OCI-M1 (cell line): ENCODE measurements at places on chromosomes 5 and 9.

DNA sequence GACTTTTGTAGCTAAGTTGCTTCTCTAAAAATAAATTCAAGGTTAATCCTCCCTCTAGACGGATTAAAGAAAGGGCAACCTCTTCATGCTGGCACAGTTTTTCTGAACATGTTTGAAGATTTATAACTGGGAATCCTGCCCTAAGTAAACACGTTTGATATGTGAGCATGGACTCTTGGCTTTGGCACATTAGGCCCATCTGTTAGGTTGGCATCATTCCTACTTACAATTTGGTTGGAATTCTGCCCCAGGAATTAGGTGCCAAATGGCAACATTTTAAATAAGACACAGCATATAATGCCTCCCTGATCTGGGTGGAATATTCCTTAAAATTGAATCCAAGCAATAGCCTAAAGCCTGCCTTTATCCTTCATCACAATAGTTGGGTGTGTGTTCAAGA is 372.3 kb upstream of the CDH18 start:
- DNase-seq, result no peak

- no peak for DNase-seq
Measured at GRCh38 chr5:156476678-156477077, 149.7 kb downstream of the SGCD start.

DNA sequence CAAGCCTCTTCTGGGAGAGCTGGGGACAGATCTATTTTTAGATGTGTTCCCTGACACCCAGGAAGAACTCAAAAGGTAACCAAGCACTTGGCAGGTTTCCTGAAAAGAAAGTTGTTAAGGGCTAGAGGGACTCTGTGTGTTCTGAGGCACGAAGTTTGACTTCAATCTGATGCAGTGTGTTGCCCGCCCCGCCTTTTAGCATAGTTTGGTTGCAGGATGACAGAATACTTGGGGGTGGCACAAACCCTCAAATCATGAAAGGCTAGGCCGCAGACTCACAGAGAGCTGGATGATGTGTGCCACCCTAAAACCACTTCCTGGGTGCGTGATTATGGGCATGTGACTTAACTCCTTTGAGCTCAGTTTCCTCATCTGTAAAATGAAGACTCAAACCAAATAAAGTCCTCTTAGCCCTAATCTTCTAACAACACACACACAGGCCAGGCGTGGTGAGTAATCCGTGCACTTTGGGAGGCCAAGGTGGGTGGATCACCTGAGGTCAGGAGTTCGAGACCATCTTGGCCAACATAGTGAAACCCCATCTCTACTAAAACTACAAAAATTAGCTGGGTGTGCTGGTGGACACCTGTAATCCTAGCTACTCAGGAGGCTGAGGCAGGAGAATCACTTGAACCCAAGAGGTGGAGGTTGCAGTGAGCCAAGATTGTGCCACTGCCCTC is 12.8 kb upstream of the NDFIP1 start:
- no peak for DNase-seq

- no peak for DNase-seq
Measured at GRCh38 chr9:91084896-91085516, 276.7 kb downstream of the AUH start.

DNA sequence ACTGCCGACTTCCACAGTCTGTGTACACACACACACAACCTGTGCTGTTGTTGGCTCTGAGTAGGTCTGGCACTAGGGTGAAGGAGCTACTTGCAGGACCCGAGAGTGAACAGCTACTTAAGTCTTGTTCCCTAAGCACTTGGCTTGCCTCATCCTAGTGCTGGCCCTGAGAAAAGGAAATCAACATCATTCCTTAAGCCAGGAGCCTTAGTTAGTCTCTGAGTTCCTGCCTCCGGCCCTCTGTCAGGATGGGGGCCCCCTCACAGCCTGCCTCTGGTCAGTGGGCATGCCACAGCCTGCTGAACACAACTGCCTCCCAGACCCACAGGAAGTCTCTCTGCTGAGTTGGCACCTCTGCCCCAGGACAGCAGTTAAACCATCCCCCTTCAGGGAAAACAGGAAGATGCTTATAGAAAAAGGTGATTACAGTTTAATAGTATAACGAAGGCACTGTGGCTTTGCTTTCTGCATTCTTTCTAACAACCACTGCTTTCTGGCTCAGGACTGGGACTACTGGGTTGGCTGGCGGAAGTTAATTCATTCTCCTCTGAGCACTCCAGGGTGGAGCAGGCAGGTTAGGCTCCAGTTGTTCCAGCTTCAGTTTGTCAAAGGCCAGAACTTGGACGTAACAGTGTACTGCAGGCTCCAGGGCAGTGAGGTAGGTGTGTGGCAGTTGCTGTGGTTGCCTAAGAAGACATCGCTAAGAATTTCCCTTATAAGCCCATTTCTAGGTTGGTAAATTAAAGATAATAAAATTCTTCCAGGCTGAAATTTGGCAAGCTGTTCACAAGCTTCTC is 2.8 kb downstream of the MAMDC2 start:
- DNase-seq, result no peak

- DNase-seq, result no peak
Measured at GRCh38 chr5:169848271-169848670, 132.0 kb downstream of the INSYN2B start.

GRCh38 chr5:164951570-164951969 is 1446.2 kb downstream of the MAT2B start:
- DNase-seq, result no peak

DNA sequence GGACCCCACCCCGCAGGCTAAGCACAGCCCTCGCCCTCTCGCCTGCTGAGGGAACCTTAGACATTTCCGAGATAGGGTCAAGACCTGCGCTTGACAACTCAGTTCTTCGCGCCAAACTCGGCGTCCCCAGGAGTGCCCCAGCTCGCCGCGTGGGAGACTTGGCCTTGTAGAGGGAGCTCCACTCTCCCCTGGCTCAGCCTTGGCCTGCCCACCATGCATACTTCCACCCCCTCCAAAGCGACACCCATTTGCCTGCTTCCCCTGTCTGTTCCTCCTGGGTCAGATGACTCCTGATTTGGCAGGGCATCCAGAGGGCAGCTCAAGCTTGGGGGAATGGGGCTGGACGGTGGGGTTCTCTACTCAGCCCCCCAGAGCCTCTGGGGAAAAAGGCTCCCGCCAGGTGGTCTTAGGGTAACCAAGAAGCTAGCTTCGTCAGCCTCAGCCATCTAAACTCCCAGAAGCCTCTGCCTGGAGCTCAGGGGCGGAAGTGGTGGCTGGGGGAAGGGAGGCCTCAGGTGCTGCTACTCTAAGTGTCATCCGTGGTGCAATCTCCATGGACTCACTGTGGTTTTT is 560 bp downstream of the DOCK2 start:
- DNase-seq, result peak; percentile 75

DNA sequence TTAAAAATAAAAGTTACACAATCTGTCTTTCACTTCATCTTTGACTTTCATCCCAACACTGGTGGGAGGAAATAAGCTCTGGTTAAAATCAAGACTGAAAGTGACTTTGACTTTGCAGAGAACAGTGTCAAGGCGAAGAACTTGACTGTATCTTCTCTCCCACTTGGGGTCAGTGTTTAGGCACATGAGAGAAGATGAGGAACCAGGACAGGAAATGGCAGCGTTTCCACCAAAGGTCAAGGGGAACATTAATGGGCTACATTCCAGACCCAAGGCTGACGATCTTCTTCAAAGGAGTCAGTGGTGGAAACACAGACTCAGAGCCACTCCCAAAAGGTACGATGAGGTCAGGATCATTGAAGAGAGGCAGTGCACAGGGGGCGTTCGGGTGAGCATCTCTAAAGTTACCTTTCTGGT is 409.5 kb downstream of the ARHGEF28 start:
- DNase-seq, result peak; percentile 29

GRCh38 chr5:150394131-150394530 is 18.6 kb downstream of the CD74 start:
- no peak for DNase-seq

- DNase-seq, result no peak
Measured at GRCh38 chr5:105134328-105134727, 1571.7 kb upstream of the NUDT12 start.

GRCh38 chr5:39713250-39713916 is 288.6 kb upstream of the DAB2 start:
- peak; percentile 74 for DNase-seq

- no peak for DNase-seq
Measured at GRCh38 chr9:135815413-135815812, 91.9 kb downstream of the CAMSAP1 start.

- peak; percentile 69 for DNase-seq
Measured at GRCh38 chr9:91714020-91714806, 235.8 kb downstream of the ROR2 start.

GRCh38 chr9:93295456-93296076 is 111.6 kb downstream of the WNK2 start:
- DNase-seq, result no peak

DNA sequence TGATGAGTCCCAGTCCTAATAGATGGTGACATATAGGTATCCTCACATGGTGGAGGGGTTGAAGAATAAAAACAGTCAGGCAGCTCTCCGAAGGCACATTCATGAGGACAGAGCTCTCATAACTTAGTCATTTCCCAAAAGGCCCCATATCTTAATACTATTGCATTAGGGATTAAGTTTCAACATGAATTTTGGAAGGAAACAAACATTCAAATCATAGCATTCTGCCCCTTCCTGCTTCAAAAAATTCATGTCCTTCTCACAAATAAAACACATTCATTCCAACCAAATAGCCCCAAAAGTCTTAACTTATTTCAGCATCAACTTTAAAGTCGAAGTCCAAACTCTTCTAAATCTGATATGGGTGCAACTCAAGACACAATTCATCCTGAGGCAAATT is 277.2 kb upstream of the NR4A3 start:
- no peak for DNase-seq

- DNase-seq, result peak; percentile 97
Measured at GRCh38 chr9:3359048-3359692, 166.6 kb downstream of the RFX3 start.

DNA sequence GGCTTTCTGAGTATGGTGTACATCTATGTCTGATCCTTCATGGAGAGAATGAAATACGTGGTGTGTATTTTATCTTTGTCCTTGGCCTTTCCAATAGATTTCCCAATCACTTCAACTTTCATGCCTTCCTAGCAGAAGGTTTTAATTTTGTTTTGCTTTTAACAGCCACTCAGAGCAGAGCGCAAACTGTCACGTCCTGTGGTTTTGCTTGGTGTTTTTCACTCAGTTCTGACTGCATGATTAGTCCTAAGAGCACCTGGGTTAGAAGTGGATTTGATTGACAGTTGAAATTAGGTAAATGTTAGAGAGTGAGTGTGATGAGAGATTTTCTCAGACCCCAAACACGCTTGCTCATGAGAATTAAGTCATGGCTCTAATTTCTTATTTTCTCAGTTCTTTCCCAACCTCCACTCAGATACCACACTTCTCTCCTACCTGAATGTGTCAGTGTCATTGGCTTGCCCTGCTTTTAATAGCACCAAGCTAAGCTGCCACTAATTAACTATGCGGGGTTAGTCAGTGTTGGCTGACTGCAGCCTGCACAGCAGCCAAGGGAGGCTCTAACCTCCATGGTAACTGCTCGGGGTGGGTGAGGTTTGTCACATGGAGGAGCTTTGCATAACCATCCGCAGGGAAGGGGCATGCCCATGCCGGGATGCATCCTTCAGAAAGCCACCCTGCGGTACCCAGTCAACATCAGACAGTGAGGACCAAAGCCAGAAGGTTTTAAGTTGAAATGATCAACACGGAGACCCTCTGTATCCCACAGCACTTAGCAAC is 173.4 kb downstream of the NR3C1 start:
- DNase-seq, result no peak

- DNase-seq, result no peak
Measured at GRCh38 chr9:134968011-134968822, 50.5 kb upstream of the FCN1 start.

DNA sequence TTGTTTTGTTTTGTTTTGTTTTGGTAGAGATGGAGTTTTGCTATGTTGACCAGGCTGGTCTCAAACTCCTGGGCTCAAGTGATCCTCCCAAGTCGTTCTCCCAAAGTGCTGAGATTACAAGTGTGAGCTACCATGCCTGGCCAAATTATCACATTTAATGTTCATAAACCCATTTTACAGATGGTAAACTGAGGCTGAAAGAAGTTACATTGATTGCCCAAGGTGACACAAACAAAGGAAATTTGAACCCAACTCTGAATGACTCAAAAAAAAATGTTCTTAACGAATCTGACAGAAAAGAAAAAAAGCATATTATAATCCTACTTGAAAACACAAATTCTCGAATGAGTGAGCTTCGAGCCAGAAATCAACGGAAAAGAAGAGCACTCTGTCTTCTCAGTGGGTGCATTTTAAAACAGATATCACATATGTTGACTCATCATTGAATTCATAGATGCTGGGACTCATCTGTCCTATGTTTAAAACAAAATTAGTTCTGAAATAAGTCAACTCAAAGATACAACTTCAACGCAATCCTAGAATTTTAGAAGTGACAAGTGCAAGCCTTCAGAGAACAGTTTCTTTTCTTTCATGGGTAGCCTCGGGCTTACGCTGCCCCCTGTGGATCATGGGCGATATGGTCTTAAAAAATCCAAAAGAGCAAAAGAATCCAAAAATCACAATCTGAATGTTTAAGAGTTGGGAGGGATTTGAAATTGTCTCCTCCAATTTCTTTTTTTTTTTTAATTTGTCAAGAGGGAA is 28.4 kb downstream of the TIMD4 start:
- peak; percentile 42 for DNase-seq

- no peak for DNase-seq
Measured at GRCh38 chr5:160435532-160435931, 13.9 kb downstream of the PTTG1 start.

DNA sequence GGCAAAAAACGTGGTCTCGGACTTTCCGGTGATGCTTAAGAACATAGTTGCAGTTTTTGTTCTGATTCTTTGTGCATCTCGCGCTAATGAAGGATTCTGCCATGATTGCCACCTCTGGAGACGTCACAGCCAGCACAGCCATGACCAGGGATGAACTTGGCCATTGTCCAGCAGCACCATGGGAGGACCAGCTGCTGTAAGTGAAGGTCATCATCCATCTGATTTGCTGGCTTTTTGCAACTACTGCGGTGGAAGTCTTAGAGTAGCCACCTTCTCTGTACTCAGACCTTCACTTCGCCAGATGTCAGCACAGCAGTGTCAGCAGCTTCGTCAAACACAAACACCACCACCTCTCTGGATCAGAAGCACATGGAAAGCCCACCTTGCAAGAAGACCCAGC is 45.7 kb downstream of the NSUN2 start:
- DNase-seq, result no peak

GRCh38 chr5:116930616-116931015 is 356.0 kb upstream of the SEMA6A start:
- no peak for DNase-seq

DNA sequence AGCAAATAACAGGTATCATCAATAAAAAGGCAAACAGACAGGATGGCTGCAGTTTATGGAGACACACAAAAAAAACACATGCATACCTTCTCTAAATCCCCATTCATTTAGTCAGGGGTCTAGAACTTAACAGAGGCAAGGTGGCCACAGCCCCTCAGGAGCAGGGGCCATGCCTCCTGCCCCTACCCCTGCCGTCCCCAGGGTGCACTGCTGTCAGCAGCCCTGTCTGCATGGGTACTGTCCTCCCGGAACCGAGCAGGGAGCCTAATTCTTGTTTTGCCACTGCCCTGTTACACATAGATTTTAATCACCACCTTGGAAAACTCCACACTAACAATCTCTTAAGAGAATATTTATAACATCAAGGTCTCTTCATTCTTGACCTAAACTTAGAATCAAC is 39.0 kb downstream of the ADAMTS12 start:
- no peak for DNase-seq
